Ecto neural progenitor cell (in vitro differentiated cells): ENCODE measurements at places on chromosomes 2 and 18.

DNA sequence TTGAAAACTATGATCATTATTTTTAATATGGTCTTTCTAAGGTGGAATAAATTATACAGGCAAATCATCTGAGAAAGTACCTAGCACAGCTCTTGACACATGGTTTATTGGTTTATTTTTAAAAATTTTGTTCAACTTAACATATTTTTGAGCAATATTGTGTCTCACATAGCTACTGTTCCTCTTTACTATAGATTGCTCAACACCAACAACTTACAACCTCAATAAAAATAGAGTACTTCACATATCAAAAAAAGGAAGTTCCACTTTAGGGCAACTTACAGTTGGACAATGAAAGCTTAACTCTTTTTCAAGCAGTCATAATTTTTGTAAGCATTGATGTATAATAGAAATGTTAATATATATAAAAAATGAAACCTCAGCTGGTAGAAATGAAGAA is 440.9 kb upstream of the UBE2E3 start:
- no peak for DNase-seq

- no peak for DNase-seq
Measured at GRCh38 chr2:134674687-134675086, 44.1 kb downstream of the TMEM163 start.

- no peak for DNase-seq
Measured at GRCh38 chr2:51707625-51708024, 675.7 kb upstream of the NRXN1 start.

DNA sequence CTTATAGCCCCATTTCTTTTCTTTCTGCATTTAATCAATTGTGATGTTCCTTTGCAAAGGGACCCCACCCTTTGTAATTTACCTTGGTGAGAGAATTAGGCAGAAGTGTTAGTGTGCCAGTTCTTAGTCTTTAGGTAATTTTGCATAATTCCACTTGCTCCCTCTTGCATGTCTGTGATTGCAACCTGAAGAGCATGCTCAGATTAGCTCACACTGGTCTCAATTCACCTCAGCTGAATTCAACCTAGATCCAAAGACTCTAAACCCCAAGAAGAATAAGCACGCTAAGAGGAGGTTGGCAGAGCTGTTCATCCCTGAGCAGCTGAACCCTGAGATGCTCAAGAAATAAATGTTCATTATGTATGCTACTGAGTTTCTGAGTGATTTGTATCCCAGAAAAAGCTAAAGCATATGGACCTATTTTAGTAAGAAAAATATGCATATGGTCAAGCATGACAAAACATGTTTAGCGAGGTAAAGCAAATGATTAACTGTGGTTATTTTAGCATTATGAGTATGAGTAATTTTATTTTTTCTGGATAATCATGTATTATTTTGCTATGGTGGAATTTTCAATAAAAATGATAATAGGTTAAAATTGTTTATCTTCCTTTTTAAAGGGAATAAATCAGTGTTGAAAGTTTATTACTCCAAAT is 299.2 kb upstream of the ZSWIM2 start:
- DNase-seq, result no peak

DNA sequence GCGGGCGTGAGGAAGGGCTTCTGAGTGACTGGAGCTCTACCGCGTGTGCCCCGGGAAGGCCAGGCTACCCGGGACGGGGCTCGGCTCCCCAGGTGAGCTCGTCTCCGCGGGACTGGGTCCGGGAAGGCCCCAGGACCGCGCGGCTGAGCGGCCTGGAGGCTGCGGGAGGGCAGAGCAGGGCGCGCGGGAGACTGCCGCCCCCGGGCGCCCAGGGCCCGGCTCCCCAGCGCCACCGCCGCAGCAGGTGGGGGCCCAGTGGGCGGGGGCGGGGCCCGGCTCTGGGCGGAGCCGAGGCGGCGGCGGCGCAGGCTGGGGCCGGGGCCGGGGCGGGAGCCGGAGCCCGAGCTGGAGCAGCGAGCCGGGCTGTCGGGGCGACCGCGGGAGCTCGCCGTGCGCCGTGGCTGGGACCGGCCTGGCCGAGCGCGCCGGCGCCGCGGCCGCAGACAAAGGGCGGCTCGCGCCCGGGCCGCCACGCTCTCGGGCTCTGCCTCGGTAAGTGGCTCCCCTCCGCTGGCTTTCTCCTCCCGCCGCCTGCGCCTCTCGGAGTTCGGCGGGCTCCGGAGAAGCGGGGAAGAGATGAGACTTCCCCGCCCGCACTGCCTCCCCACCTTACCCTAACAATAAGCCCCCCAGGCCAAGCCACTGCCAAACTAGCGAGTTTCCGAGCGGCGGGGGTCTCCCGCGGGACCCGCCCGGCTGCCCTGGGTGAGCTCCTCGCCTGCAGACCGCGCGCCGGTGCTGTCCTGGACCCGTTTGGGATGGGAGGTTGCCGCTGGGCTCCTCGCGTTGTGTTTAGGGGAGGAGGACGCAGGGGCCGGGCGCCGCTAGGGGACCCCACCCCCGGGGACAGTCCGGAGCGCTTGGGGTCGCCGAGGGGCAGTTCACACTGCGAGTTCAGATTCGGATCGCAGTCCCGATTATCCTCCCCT is at the start of gene MAPK4:
Gene MAPK4, plus strand, starts transcription at position 336 of the 929 bp plus-strand sequence. CDS start 103,872 bp downstream, outside the sequence.
- DNase-seq, result peak; percentile 78

DNA sequence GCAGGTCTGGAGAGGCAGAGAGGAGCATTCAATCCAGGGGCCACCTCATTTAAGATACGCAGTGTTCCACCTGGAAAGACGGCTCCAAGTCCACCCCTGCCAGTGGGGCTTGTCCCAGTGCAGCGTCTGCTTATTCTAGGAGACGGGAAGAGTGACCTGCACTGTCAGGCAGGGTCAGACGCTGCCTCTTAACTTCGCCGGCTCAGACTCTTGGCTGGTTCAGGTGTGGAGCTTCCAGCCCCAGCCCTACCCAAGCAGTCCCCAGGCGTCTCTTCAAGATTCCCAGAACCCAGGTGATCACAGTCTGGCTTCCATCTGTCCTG is 208.5 kb downstream of the TFCP2L1 start:
- no peak for DNase-seq

DNA sequence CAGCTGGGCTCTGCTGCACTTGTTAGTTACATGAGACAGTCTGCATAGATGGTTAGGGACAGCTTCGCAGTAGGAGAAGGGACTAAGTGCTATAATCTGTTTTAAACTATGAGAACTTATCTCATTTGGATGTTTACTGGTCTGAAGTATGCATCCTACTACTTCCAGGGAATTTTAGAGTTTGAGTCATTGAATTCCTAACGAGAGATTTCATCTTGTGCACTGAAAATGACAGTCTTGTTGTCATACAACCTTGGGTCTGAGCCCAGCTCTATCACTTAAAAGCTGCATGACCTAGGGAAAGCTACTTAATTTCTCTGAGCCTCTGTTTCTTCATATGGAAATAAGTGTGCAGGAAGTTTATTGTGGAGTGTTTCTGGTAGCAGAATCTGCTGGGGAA is 78.4 kb downstream of the TRIM43 start:
- DNase-seq, result no peak
